ENCODE measurements at places on chromosomes 13 and 19. TPM values are rescaled to one million over a fixed set of nuclear protein-coding genes. Genes with fewer than 3 reads are reported as not detected.

Gene MADCAM1
- polyA plus RNA-seq: not detected

Gene ZNF730
- not detected for polyA plus RNA-seq

Gene KLK4
- not detected for polyA plus RNA-seq

Gene ZNF837
- polyA plus RNA-seq: not detected

Gene GRIN2D
- not detected for polyA plus RNA-seq

All from Purkinje cell (primary cell).